Esophagus muscularis mucosa (tissue), 4 donors: ENCODE measurements at places on chromosomes 7 and 10. TPM values are rescaled to one million over a fixed set of nuclear protein-coding genes. Genes with fewer than 3 reads are reported as not detected.
A peak's percentile ranks its signal among the peaks of the same experiment; 100 is the strongest.

- H3K27ac ChIP-seq = no peak overlapping the region
- DNase-seq = no peak
- H3K4me3 ChIP-seq = no peak overlapping the region
- no peaks in the 10 kb centered on the region for H3K27me3 ChIP-seq
- peaks cover 13% of the 10 kb centered on the region for H3K4me1 ChIP-seq
- no peaks in the 10 kb centered on the region for H3K36me3 ChIP-seq
Measured at GRCh38 chr7:39750253-39751077, 127.1 kb downstream of the RALA start.

- no peaks in the 10 kb centered on the region for H3K27me3 ChIP-seq
- H3K36me3 ChIP-seq = no peaks in the 10 kb centered on the region
- peak overlapping the region; percentile 66 for H3K4me3 ChIP-seq
- peaks cover 14% of the 10 kb centered on the region for H3K4me1 ChIP-seq
Measured at GRCh38 chr10:61000769-61001730, 57.1 kb upstream of the RHOBTB1 start.

- no peaks in the 10 kb centered on the region for H3K36me3 ChIP-seq
- no peak overlapping the region for H3K4me3 ChIP-seq
- no peak overlapping the region for H3K27ac ChIP-seq
- no peak for DNase-seq
- no peaks in the 10 kb centered on the region for H3K4me1 ChIP-seq
Measured at GRCh38 chr10:101094121-101094879, 32.5 kb downstream of the KAZALD1 start.

DNA sequence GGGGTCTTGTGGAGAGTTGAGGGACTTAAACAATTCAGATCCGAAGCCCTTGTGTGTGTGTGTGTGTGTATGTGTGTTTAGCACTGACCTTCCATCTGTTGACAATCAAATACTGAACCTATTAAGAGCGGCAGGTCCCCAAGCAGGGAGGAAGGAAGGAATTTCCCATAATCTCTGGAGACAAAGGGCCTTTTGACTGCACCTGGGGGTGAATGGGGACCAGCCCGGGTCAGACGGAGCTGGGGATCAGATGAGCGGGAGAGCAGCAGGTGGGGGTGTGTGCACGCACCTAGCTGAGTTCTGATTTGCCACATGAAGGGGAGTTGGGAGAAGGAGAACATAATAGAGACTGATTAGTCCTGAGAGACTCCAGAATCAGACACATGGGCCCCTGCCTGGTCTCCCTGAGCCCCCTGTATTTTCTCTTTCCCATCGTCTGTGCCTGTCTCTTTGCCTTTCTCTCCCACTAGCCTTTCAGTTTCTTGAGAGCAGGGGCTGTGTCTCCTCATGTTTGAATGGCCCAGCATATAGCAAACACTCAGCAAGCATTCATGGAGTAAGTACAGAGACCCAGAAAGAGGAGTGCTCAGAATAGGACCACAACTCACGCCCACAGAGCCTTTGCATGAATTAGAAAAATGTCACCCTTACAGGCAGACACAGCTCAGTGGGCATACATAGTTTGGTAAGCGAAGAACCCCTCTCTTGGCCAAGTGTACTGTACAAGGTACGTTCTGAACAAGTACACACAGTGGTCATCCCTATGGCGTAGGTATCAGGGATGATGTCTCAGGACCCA, 288.3 kb upstream of the HABP2 start:
- no peak overlapping the region for H3K4me3 ChIP-seq

- H3K27ac ChIP-seq = no peak overlapping the region
- no peaks in the 10 kb centered on the region for H3K4me1 ChIP-seq
- H3K4me3 ChIP-seq = no peak overlapping the region
- H3K36me3 ChIP-seq = no peaks in the 10 kb centered on the region
- DNase-seq = no peak
- H3K27me3 ChIP-seq = no peaks in the 10 kb centered on the region
Measured at GRCh38 chr10:56551037-56551436, 190.0 kb upstream of the ZWINT start.

- peak overlapping the region; percentile 91 for H3K27ac ChIP-seq
- H3K4me1 ChIP-seq = peaks cover 85% of the 10 kb centered on the region
- H3K4me3 ChIP-seq = no peak overlapping the region
- H3K36me3 ChIP-seq = no peaks in the 10 kb centered on the region
- DNase-seq = no peak
Measured at GRCh38 chr10:3469639-3470020, 297.0 kb upstream of the PITRM1 start.

DNA sequence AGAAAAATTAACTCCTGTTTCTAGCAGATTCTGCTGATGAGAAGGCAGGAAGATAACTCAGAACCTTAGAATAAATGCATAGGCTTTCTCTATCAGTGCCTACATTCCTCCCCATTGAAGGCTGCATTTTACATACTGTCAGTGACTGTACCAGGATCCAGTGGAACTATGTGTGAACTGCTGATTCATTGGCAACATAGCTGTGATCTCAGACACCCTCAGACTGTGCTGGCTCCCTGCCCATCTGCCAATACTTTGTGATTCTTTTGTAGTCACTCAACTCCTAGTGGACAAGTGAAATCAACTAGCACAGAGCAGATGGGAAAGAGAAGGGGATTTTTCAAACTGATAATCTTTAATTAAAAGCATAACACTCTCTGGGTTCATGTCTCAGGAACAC, 375.8 kb downstream of the MDFIC start:
- H3K27me3 ChIP-seq = no peaks in the 10 kb centered on the region
- no peaks in the 10 kb centered on the region for H3K4me1 ChIP-seq
- H3K27ac ChIP-seq = no peak overlapping the region
- H3K36me3 ChIP-seq = no peaks in the 10 kb centered on the region
- no peak for DNase-seq

DNA sequence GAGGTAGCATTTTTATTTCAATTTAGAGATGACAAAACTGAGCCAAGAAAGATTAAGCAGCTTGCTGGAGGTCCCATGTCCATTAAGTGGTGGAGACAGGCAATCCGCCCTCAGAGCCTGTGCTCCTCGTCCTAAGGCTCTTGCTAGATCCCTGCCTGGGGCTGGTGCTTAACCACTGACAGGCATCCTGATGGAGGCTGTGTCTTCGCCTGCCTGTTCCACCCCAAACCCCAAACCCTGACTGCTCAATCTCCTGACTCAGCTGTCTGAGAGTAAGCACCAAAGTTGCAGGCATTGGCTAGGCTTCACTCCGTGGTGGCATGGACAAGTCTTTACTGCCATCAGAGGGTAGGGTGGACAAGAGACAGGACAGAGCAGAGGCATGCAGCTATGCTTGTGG, 209.4 kb downstream of the POU6F2 start:
- no peak overlapping the region for H3K27ac ChIP-seq
- H3K36me3 ChIP-seq = no peaks in the 10 kb centered on the region
- DNase-seq = no peak
- no peaks in the 10 kb centered on the region for H3K4me1 ChIP-seq

DNA sequence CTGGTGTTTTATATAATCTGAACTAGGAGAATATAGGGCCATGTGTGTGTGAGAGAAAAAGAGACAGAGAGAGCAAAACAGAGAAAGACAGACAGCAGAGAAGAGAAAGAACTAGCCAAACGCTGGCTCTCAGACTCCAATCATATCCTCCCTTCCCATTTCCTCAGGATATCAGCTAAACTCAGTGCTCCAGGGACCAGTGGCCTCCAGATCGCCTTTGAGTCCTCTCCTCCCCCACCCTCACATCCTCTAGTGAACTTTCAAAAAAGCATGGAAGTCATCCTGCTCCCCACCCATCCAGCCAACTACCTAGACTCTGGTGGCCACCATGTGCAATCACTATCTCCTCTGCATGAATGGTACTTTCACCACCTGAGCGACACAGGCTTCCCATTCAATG, 386.1 kb upstream of the NPVF start:
- H3K27ac ChIP-seq = no peak overlapping the region
- no peaks in the 10 kb centered on the region for H3K27me3 ChIP-seq
- no peaks in the 10 kb centered on the region for H3K36me3 ChIP-seq
- H3K4me1 ChIP-seq = peaks cover 16% of the 10 kb centered on the region

DNA sequence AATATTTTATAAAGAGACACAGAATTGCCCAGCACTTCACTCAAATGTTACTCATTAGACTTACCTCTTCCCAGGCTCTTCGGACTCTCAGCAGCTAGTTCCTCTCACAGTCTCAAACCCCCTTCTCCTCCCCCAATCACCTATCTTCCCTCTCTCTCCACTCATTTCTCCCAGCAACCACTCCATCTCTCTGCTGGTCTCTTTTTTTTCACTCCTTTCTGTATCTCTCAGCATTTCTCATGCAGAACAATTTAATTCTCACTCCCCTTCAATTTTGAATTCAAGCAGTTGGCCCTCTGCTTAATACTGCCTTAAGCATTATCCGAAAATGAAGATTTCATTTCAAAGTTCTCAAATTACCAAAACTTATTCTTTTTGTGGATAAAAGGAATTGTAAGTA, 34.4 kb upstream of the CAV2 start:
- H3K4me1 ChIP-seq = peaks cover 8% of the 10 kb centered on the region
- no peak overlapping the region for H3K27ac ChIP-seq
- no peak overlapping the region for H3K4me3 ChIP-seq
- DNase-seq = no peak
- no peaks in the 10 kb centered on the region for H3K36me3 ChIP-seq

DNA sequence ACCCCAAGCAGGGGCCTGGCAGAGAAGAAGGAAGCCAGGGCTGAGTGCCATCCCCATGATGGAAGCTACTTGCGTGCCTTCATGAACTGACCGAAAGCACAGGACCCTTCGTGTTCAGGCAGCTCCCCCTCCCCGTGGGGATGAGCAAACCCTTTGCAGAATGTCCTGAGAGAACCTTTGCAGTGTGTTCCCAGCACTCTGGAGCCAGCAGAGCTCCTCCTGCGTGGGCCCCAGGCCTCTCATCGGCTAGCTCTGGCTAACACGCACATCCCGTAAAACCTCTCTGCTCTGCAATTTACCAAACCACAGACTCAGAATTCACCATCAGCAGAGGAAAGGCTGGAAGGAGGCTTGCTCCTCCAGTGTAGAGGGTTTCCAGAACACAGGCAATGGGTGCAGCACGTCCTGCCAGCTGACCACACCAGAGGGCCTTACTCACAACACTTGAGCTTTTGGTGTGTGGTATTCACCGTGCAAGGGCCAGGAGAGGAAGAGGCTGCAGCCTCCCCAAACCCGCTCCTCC, 3.1 kb downstream of the SH3PXD2A start:
- peak overlapping the region; percentile 55 for H3K27ac ChIP-seq
- H3K4me3 ChIP-seq = no peak overlapping the region
- H3K36me3 ChIP-seq = no peaks in the 10 kb centered on the region
- H3K27me3 ChIP-seq = no peaks in the 10 kb centered on the region

TMEM178B gene
- total RNA-seq = 0.42 TPM

TMEM196 gene
- not detected for total RNA-seq

PLAU gene
- 38.3 TPM for total RNA-seq

ANKRD61 gene
- total RNA-seq = not detected

PILRA gene
- total RNA-seq = 3.3 TPM

C10orf105 gene
- total RNA-seq = 0.11 TPM

DCLRE1A gene
- total RNA-seq = 6.5 TPM

LIPK gene
- total RNA-seq = not detected

ZNF37A gene
- total RNA-seq = 17.3 TPM

GDF10 gene
- 32.0 TPM for total RNA-seq

RHEB gene
- total RNA-seq = 187 TPM

SND1 gene
- 71.4 TPM for total RNA-seq

CLCN1 gene
- not detected for total RNA-seq

EGR2 gene
- total RNA-seq = 0.26 TPM
